Activated CD4-positive, alpha-beta T cell treated with anti-CD3 and anti-CD28 coated beads, Interleukin-2, amount 10 ng/mL, durations not matched to agents 7 days and 5 days (primary cell): ENCODE measurements at places on chromosomes 6 and 20. TPM values are rescaled to one million over a fixed set of nuclear protein-coding genes. Genes with fewer than 3 reads are reported as not detected.

The CHRNA4 gene
- total RNA-seq: not detected

The FKBP1A gene
- total RNA-seq: 207 TPM

The GLP1R gene
- not detected for total RNA-seq

The POLH gene
- total RNA-seq: 80.3 TPM

The RAB32 gene
- total RNA-seq: 0.23 TPM

The CDH22 gene
- not detected for total RNA-seq

The DEFB112 gene
- total RNA-seq: not detected

The SLC32A1 gene
- not detected for total RNA-seq

The FAM50B gene
- total RNA-seq: 12.7 TPM

The PBX2 gene
- 98.4 TPM for total RNA-seq

The EBF4 gene
- total RNA-seq: 0.64 TPM

The VSX1 gene
- total RNA-seq: not detected

The PTPN1 gene
- total RNA-seq: 66.4 TPM

The TMEM63B gene
- total RNA-seq: 15.3 TPM

The PLN gene
- total RNA-seq: not detected

The GSTA1 gene
- total RNA-seq: not detected

The RIPPLY2 gene
- not detected for total RNA-seq

The PM20D2 gene
- 15.5 TPM for total RNA-seq

The COX4I2 gene
- total RNA-seq: not detected

The FAM83D gene
- 22.5 TPM for total RNA-seq

The SLC35D3 gene
- not detected for total RNA-seq

The FHL5 gene
- total RNA-seq: not detected

The SLC52A3 gene
- not detected for total RNA-seq

The LY6G6F gene
- total RNA-seq: not detected

The BEND6 gene
- not detected for total RNA-seq

The CASS4 gene
- 8.6 TPM for total RNA-seq

The BPIFB1 gene
- not detected for total RNA-seq

The WFDC12 gene
- not detected for total RNA-seq

The LRRC73 gene
- 0.48 TPM for total RNA-seq

The TRIM40 gene
- total RNA-seq: not detected

The PRDM13 gene
- not detected for total RNA-seq

The CNBD2 gene
- total RNA-seq: 4.0 TPM

The SLC17A1 gene
- total RNA-seq: not detected

The SLC35F1 gene
- total RNA-seq: not detected

The KCNK17 gene
- not detected for total RNA-seq

The TGM3 gene
- total RNA-seq: not detected
